ENCODE measurements at places on chromosomes 7 and 10. TPM values are rescaled to one million over a fixed set of nuclear protein-coding genes. Genes with fewer than 3 reads are reported as not detected.

DNA sequence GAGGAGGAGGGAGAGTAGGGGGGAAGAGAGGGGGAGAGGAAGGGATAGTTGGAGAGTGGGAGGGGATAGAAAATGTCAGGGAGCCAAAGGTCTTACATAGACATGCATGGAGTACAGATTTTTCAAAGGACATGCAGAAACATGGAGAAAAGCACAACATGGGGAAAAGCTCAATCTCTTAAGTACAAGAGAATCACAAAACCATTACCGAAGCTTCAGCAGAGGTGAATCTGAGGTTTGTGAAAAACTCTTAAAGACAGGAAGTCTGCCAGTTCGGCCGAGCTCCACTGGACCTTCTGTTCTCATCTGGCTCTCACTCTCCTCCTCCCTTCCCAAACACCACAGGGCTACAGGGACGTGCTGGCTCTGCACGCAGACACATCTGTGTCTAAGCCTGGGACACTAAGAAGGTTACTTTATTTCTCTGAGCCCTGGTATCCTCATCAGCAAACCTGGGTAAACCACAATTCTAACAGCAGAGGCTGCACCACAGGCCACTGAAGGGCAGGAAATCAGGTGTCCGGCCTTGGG lies 133.9 kb downstream of the COBL start:
- no peak for DNase-seq

- DNase-seq: peak; percentile 72
Measured at GRCh38 chr7:117251687-117252086, 71.2 kb downstream of the WNT2 start.

- DNase-seq: peak; percentile 85
Measured at GRCh38 chr10:33412653-33413361, 78.3 kb upstream of the NRP1 start.

- DNase-seq: no peak
Measured at GRCh38 chr10:89470628-89471027, 56.3 kb downstream of the IFIT5 start.

DNA sequence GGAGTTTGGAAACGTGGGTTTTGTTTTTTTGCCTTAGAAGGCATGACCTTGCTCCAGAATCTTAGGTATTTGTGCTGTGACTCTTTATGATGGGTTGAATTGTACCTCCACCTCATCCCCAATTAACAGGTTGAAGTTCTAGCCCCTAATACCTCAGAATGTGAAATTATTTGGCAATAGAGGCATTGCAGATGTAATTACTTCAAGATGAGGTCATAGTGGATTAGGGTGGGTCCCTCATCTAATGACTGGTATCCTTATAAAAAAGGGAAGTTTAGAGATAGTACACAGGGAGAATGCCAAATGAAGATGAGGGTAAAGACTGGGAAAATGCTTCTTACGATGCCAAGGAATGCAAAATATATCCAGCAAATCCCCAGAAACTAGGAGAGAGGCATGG lies 3.0 kb upstream of the FAM200A start:
- no peak for DNase-seq

DNA sequence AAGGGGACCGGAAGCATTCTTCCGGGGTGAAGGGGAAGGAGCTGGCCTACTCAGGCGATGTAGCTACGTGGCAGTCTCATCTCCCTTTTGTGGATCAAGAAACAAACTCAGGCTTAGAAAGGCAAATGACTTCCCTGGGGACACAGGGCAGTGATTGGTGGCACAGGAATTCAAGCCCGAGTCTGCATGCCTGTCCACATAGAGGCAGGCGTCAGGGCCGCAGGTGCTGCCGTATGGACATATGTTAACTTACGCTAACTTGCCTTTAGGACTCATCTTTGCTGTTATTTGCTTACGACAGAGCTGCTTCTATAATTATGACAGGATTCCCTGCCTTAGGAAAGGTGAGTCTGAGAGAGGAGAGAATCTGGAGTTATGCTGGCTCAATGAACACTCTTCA lies 42.3 kb upstream of the KLF6 start:
- no peak for DNase-seq

FFAR4 gene
- 0.16 TPM for total RNA-seq

- DNase-seq: no peak
Measured at GRCh38 chr7:26349005-26349915, 57.6 kb downstream of the SNX10 start.

GRCh38 chr10:20466731-20467130 lies 430.4 kb downstream of the NEBL start:
- DNase-seq: peak; percentile 37

PPA1 gene
- 437 TPM for total RNA-seq

STEAP4 gene
- total RNA-seq: not detected

FAM24A gene
- not detected for total RNA-seq
